Stimulated activated CD4-positive, alpha-beta T cell treated with anti-CD3 and anti-CD28 coated beads, TNF-alpha, amount 100 ng/mL, for 24 hours (primary cell): ENCODE measurements at places on chromosomes 7 and 10.

DNA sequence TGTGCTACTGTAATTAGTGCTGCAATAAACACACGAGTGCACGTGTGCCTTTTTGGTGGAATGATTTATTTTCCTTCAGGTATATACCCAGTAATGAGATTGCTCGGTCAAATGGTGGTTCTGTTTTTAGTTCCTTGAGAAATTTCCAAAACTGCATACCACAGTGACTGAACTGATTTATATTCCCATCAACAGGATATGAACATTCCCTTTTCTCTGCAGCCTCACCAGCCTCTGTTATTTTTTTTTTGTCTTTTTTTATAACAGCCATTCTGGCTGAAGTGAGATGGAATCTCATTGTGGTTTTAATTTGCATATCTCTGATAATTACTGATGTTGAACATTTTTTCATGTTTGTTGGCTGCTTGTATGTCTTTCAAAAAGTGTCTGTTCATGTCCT, 922.9 kb upstream of the LRRN3 start:
- no peak for DNase-seq

- no peak for DNase-seq
Measured at GRCh38 chr10:62268027-62268398, 631 bp downstream of the RTKN2 start.

DNA sequence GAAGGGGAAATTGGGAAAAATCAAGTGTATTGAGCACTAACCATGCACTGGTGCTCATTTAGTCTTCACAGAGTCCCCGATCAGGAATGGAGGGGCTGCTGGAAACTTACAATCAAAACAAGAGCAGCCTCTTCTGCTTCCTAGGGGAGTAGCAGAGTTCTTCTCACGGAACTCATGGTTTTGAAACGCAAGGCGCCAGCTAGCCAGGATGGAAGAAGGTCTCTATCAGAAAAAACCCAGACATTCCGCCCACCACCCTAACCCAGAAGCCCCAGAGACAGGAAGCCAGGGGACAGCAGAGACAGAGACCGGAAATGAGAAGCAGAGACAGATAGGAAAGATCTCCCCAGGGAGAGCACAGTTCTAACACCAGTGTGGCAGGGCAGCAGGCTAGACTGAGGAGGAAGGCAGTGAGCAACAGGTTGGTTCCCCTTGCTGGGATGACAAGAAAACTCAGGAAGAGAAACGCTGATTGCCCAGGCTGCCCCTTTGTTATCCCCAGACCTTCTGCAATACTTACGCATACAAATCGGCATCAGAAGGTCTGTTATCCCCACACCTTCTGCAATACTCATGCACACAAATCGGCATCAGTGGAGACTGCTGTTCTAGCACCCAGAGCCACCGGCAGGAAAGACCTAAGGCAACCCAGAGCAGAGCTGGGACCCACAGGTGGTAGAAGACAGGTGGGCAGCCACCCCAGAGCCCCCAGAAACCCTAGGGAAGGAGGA, 99.2 kb downstream of the CPXM2 start:
- DNase-seq = no peak

- DNase-seq = no peak
Measured at GRCh38 chr7:30280631-30281030, 3.8 kb upstream of the ZNRF2 start.

- DNase-seq = no peak
Measured at GRCh38 chr7:108091461-108091831, 38.7 kb downstream of the LAMB4 start.

DNA sequence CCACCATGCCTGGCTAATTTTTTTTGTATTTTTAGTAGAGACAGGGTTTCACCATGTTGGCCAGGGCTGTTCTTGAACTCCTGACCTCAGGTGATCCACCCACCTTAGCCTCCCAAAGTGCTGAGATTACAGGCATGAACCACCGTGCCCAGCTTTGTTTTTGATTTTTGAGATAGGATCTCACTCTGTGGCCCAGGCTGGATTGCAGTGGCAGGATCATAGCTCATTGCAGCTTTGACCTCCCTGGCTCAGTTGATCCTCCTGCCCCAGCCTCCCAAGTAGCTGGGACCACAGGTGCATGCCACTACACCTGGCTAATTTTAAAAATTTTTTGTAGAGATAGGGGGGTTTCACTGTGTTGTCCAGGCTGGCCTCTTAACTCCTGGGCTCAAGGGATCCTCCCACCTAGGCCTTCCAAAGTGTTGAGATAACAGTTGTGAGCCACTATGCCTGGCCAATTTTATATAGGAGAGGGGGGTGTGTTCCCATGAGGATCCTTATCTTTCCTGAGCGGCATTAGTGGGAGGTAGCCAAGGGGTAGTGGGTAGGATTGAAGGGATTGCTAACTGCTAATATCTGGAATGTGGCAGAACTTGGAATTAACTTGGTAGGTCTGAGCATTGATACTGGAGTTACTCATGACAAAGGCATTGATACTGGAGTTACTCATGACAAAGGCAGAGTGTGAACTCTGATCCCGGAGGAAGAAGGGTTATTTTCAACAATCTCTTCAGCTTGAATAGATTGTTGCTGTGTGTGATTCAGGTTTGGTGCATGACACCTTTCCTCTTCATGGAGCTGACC, 1.0 kb upstream of the NOLC1 start:
- no peak for DNase-seq

GRCh38 chr7:66198469-66198868, 6.7 kb upstream of the TPST1 start:
- DNase-seq = no peak

DNA sequence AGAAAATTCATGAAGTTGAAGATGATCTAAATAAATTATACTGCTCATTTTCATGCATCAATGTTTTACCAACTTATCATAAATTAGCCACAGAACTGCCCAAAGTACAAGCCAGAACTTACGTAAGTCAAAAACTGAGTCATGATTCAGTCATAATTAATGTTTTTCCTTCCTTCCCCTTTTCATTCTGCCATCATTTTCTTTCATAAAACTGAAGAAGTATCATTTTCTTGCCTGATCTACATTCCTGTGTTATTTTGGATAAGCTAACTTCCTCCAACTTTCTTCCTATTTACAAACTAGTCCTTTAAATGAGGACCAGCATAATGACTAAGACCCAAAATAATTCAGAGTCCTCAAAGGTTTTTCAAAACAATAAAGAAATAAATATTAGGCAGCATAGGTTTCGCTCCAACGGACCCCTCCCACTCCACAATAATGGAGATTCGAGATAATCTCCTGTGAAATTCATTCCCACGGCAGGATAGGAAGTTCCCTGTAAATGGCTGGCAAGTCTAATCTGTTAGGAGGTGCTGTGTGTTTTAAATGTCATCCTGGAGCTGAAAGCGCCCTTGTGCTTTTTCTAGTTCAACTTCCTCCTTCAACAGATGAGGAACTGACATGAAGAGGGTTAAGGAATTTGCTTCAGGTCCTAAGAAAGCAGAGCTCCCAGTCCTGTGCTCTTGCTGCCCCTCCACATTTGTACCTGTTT, 218.9 kb downstream of the DOCK4 start:
- no peak for DNase-seq

DNA sequence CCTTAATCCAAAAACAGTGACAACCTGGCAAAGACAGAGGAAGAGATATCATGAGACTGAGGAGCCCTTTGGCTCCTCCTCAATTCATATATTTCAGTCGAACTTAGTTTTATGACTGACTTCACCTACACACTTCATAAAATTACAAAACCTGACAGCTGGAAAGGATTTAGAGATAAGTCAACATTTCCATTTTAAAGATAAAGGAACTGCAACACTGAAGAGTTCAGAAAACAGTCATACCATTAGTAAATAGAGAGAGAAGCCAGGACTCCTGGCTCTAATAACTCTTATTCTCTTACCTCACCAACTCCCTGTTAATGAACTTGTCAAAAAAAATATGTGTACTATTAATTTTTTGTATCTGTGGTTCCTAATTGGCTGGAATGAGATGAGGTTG, 141.0 kb upstream of the COL1A2 start:
- DNase-seq = no peak

- DNase-seq = no peak
Measured at GRCh38 chr7:81873559-81873958, 103.7 kb upstream of the HGF start.

- no peak for DNase-seq
Measured at GRCh38 chr7:137032436-137032835, 164.0 kb downstream of the CHRM2 start.

- DNase-seq = no peak
Measured at GRCh38 chr7:95824616-95825015, 52.3 kb downstream of the DYNC1I1 start.

- no peak for DNase-seq
Measured at GRCh38 chr10:101018118-101018599, 12.8 kb downstream of the PDZD7 start.

DNA sequence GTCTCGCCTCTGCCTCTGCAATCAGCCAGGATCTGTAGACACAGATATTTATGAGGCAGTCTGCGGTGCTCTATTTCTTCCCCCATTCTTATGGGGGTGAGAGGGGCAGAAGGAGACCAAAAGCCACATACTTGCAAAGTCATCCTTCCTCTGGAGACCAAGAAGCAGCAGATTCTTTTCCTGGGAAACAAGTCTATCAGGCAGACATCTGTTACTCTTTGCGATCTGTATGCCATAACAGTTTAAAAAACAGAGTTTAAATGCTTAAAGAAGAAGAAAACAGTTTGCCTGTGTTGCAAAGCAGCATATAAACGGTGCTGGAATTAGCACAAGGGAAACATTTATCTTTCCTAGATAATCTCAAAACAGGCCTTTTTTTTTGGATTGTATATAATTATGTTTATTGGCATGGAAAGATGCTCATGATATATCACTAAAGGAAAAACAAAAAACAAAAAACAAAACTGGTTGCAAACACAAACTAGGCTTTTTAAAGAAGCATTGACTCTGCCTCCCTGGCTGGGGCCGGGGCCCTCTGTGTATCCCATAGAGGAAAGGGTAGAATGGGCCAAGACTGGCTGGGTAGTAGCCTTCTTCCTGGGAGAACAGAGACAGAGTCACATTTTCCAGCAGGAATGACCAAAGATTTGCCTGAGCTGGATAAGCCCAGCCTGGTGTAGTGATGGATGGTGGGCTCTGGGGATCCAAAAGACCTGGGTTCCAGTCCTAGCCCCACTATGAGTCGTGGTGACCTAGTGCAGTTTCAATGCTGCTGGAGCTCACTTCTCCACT, 50.4 kb downstream of the RGS10 start:
- no peak for DNase-seq

GRCh38 chr7:9231630-9232121, 798.3 kb downstream of the NXPH1 start:
- DNase-seq = no peak

DNA sequence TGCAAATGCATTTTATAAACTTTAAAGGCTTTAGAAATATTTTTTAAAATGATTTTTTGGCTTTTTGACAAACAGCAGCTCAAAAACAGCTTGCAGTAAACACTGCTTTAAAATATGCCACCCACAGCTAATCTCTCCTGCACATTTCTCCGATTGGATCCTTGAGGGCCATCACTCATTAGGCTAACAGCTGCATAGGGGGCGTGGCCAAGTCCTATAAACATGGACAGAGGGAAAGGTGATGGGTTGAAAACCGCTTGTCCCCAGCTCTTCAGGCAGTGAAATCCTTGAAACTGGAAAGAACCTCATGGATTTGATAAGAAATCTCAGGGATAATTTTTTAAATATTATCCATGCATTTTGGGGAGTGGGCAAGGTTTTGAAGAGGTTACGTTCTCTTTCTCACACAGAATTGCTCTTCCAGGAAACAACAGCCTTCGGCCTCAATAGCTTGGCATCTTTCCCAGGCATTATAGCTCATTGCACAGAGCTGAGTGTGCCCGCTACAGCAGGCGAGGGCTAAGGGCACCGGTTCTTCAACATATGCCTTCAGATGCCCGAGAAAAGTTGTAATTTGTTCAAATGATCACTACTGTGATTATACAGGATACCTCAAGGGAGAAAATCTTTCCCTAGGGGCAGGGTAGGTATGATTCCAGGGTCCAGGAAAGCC, 1.7 kb downstream of the PLEKHS1 start:
- no peak for DNase-seq

DNA sequence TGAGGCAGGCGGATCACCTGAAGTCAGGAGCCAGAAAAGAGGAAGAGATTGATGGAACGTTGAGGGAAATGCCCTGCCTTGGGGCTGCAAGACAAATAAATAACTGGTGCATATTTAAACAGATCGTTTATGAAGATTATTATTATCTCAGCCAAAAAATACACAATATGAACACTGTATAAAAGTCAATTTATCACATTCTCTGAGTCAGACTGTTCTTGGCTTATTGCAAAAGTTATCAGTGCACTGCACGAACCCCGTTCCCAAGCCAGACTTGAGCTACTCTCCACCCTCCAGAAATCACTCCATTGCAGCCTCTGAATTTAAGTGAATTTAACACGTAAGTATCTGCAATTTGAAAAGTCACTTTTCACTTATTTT, 1.6 kb downstream of the DNMBP start:
- DNase-seq = no peak

GRCh38 chr7:139355320-139355719, 4.4 kb upstream of the LUC7L2 start:
- no peak for DNase-seq

DNA sequence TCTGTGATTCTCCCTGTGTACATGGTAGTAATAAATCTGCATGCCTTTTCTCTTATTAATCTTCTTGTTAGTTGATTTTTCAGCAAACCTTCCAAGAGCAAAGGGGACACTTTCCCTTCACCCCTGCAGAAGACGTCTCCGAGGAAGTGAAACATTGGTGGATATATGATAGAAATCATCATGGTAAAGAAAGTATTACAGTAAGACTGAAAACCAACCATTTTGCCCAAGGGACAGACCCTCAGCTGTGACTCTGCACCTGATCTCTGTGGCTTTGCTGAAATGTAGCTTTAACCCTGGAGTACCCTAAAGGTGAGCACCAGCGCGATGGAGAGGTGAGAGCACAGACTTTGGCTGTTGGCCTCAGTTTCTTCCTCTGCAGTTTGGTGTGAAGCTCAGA, 32.8 kb upstream of the MYO3A start:
- DNase-seq = no peak

DNA sequence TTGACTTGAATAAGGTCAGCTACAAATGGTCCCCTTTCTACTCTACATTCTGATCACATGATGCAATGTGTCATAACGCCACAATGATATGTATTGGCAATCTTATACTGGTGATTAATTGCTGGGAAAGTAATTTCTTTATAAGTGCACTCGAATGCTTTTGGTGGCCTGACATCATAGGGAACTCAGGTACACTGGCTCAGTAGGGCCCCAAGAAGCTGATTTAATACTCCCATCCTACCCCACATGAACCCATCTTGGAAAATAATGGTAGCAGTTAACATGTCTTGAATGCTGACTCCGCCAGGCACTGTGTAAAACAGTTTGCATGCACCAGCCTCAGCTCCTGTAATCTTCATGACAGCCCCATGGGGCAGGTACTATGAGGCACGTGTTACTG, 186.9 kb downstream of the SNX10 start:
- no peak for DNase-seq

DNA sequence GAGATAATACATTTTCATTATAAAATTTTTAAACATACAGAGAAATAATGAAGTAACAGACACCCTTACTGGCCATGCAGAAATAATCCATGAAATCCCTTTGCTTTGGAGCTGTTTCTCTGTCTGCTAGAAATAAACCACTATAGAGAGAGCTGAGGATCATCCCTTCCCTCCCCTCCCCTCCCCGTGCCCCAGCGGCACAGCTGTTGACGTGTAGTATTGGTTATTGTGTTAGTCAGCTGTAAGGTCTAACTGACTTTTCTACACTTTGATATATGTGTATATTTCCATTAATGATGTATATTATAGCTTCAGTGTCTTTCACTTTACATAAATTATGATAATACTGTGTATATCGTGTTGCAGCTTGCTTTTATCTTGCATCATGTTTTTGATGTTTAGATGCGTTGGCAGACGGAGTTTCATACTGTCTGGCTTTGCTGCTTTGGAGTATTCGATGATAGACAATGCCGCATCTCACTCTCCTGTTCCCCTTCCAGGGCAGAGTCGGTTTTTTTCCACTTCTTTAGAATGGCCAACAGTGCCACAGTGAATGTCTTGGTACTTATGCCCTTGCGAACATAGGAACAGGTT, 27.4 kb upstream of the GRID1 start:
- no peak for DNase-seq
